ENCODE measurements at places on chromosomes 6 and 20.

- DNase-seq, result no peak
These were observed 30.9 kb downstream of the LRRC1 start for GRCh38 chr6:53825532-53826321.

- no peak for DNase-seq
These were observed 97.8 kb downstream of the PACRG start for GRCh38 chr6:162825597-162825996.

DNA sequence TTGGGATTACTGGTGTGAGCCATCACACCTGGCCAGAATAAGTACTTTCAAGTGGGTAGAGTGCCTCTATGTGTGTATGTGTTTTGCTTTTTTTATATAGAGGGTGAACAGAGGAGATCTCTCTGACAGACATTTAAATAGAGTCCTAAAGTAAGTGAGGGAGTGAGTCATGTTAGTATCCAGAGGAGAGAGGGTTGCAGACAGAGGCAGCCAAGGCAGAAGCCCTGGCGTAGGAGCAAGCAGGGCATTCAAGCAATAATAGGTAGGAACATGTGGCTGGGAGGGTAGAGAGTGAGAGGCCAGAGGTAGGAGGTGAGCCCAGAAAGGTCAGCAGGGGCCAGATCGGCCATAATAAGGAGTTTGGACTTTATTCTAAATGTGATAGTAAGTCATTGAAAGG lies 48.9 kb downstream of the PHF20 start:
- no peak for DNase-seq

DNA sequence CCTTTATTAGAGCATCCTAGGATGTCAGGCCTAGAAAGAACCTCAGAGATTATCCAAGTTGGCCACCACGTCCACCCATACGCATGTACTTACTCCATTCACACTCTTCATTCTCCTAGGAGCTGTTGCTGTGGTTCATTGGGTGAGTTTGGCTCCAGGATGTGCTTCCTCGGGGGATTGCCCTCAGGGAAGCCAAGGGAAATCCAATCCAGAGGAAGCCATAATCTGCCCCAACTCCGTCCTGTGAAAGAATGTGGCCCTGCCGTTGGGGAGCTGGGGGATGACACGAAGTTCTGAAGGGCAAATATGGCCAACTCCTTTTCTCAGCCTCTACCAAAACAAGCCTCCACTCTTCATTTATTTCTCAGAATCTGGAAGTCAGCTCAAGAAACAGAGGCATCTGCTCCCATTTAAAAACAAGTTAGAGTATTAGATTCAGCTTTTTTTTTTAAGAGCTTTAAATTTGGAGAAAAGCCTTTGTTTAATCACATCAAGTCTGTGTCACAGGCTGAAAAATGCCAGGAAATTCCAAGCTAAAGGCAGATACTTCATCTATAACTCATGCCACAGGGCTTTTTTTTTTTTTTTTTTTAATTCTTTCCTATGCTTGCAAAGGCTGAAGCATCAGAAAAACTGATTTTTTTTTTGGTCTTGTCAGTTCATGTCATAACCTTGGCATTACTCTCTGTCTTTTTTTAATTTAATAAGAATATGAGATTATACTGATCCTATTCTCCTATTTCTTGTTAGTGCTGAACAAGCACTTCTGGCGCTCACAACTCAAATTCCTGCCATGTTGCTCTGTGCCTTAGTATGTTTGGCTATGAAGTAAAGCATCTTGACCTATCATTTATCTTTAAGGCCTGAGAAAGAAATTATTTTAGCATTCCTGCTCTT lies 480.9 kb upstream of the MARCKS start:
- DNase-seq, result no peak

DNA sequence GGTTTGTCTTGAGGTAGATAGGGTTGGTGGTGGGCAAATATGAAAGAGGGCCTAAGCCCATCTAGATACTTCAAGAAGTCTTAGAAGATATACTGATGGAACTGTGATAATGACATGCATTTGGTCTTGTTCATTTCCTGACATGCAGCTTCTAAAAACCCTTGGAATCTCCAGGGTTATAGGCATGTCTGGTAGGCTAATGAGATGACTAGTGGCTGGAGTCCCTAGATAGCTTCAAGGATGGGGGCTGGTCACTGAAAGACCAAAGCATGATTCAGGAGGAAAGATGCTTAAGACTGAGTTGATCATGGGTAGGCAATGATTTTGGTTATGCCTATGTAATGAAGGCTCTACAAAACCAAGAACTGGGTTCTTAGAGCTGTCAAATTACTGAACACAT lies 217.9 kb upstream of the MOCS1 start:
- no peak for DNase-seq

GRCh38 chr20:10125757-10126156 lies 91.0 kb downstream of the ANKEF1 start:
- DNase-seq, result no peak

GRCh38 chr6:159074876-159075275 lies 30.1 kb upstream of the TAGAP start:
- DNase-seq, result no peak

- no peak for DNase-seq
These were observed 222.8 kb downstream of the KIF16B start for GRCh38 chr20:16350465-16350864.

GRCh38 chr20:45950330-45950646 lies 15.8 kb downstream of the PCIF1 start:
- no peak for DNase-seq

DNA sequence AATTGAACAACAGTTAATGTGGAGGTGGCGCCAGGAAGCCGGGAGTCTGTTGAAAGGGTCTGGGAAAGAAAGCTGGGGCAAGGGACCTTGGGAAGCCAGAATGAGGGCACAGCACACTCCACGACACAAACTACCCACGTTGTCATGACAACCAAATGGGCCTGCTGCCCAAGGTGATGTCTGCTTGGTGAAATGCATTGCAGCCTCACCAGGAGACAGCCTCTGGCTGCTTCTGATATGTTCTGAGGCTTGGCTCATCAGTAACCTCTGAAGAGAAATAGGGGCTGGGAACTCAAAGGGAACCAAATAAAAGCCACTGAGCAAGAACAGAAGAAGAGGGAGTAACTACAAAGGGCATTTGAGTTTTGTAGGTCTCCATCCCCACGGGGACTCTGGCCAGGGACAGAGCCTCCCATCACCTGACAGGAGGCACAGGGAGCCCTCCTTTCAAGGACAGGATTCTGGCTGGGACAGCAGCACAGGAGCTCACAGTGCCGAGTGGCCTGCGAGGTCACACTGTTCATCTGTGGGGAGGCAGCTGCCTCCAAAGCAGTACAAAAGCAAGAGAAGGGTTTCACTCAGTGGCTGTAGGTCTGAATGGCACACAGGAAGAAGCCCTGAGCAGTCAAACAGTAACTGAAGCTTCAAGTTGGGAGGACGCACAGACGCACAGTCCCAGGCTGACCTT lies 44.6 kb upstream of the KCNK16 start:
- no peak for DNase-seq

GRCh38 chr20:50584687-50585086 lies 74.5 kb downstream of the PTPN1 start:
- DNase-seq, result no peak

- no peak for DNase-seq
These were observed 6.6 kb downstream of the B4GALT5 start for GRCh38 chr20:49707118-49707517.

DNA sequence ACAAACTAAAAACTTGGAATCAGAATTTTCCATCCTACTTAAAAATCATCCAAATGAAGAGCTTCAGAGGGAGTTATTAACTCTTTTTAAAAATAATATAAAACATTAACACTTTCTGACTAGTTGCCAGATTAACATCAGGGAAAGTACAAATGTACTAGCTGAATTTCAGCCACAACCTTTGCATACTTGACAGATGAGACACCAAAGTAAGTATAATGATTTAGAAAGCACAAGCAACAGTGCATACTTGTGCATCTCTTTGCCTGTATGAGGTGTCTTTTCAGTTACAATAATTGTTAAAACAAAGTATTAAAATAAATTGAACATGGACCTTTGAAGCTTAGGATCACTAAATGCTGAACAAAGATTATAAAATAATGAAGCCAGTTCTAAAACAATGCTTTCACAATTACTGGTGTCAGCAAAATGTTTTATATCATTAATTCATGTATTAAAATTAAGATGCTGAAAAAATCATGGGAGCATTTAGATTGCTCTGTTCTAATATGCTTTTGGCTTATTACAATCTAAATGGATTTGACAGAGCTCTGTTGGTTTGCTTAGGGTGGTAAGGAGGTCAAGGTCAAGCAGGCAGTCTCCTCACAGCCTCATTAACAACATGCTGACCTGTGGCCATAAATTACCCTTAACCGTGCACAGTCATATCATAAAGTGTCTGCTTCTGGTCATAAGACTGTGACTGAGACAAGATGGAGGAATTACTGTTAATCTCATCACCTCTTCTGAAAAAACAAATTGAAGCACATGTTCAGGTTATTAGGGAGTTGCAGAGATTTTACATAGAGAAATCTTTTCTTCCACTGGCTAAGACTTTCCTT lies 15.1 kb downstream of the RNF217 start:
- DNase-seq, result no peak

DNA sequence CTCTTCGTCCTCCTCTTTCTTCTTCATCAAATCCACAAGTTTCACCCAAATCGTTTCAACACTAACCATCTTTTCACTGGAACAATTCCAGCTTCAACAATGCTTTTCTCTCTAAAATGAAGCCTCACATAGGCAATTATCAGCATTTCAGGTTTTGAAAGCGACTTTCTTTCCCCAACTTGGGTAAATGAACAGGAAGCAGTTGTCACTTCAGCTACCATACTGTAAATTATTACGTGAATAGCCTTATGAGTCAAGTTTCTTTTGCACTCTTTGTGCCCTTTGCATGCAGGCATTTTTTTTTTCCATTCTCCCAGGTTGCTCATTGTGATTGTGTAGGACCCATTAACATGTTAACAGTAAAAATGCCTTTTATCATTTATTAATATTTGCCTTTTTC lies 121.7 kb upstream of the BTBD3 start:
- no peak for DNase-seq

GRCh38 chr6:140174524-140174923 lies 800.1 kb upstream of the CITED2 start:
- DNase-seq, result no peak

GRCh38 chr20:32651537-32651936 lies 22.2 kb downstream of the C20orf203 start:
- DNase-seq, result no peak

DNA sequence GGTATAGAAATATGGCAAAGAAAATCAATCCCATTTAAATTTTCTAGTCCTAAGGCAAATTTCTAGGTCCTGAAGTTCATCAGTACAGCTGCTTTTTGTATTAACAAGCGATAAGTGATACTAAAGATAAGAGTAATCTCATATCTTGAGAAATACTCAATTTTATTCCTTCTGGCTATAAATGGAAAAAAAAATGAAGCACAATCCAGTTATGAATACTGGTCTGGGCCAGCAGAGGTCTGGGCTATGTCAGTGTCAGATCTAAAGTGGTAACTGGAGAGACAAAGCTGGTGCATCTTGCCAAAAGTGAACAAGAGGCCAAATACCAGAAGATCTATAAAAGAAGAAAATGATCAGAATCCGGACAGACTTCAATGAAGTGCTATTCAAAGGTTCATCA lies 126.4 kb downstream of the FUT9 start:
- DNase-seq, result no peak
